ENCODE measurements at places on chromosomes 11 and 22. TPM values are rescaled to one million over a fixed set of nuclear protein-coding genes. Genes with fewer than 3 reads are reported as not detected.

Gene SCGB1A1
- not detected for total RNA-seq

Gene C1QTNF4
- 18.5 TPM for total RNA-seq

Gene FAM227A
- total RNA-seq = 23.3 TPM

Gene USP2
- total RNA-seq = 24.4 TPM

Gene ENTHD1
- total RNA-seq = not detected

Gene JAML
- 3.3 TPM for total RNA-seq

Gene OR5A1
- not detected for total RNA-seq

Gene FGF19
- total RNA-seq = 1.2 TPM

Gene PLAAT2
- 4.8 TPM for total RNA-seq

Gene NPAS4
- 0.82 TPM for total RNA-seq

Gene FOSL1
- total RNA-seq = not detected

Gene OR4D5
- total RNA-seq = not detected

Gene WBP2NL
- 8.6 TPM for total RNA-seq

Gene KDM4E
- not detected for total RNA-seq

Gene SCUBE1
- total RNA-seq = 17.4 TPM

Gene CCDC81
- total RNA-seq = 3.7 TPM

Gene FXYD2
- 2.6 TPM for total RNA-seq

Gene OOSP4A
- total RNA-seq = not detected

Gene COMMD9
- total RNA-seq = 34.8 TPM

Gene ABTB2
- 17.5 TPM for total RNA-seq

Gene APOA4
- not detected for total RNA-seq

Gene ACR
- not detected for total RNA-seq

Gene SPCS2
- total RNA-seq = 43.9 TPM

Gene TRPC6
- 11.6 TPM for total RNA-seq

Gene SULT4A1
- 10.0 TPM for total RNA-seq

Gene KRTAP5-7
- not detected for total RNA-seq

Gene DDTL
- total RNA-seq = not detected
